ENCODE measurements at places on chromosomes 7 and 10.

DNA sequence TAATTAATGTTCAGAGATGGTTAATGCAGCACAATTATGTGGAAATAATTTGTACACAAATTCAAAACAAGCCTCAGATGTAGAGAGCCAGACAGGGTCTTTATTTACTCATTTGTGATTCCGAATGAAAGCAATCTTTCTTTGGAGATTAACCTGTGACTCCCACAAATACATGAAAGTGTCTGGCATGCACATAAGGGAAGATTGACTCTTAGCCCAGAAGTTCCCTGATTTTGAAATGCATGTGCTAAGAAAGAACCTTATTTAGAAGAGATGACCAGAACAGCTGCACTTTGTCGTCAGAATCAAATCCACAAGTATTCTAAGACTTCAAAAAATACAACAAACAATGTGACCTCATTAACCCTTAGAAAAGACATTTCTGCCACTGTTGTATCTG is 45.1 kb downstream of the RNLS start:
- DNase-seq: no peak

GRCh38 chr7:17371671-17372524 is 73.4 kb downstream of the AHR start:
- DNase-seq: no peak

DNA sequence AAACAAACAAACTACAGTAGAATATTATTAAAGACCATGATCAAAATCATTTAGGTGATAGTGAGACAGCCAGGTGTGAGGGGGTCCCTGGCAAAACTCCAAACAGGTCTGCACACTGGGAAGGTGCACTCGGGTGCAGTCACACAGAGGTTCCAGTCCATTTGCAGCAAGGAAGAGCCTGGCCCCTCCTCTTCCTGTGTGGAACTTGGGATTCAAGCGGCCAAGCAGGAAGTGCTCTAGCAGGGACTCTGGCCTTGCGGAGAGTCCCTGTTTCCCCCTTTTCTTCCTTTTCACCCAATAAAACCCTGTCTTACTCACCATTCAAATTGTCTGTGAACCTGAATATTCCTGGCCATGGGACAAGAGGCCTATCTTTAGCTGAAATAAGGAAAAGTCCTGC is 181.8 kb downstream of the LRRTM3 start:
- DNase-seq: no peak

- no peak for DNase-seq
Observed at GRCh38 chr7:137909042-137909441, 62.3 kb upstream of the DGKI start.

DNA sequence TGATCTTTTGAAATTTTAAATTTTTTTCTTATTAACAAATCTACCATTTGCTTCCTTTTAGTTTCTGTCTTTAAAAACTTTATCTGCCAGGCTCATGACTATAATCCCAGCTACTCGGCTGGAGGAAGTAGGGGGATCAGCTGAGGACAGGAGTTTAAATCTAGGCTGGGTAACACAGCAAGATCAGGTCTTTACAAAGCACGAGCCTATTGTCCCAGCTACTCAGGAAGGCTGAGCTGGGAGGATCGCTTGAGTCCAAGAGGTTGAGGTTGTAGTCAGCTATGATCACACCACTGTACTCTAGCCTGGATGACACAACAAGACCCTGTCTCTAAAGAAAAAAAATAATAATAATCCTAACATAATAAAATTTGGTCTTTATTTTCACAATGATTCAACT is 17.5 kb downstream of the DPY19L1 start:
- no peak for DNase-seq

GRCh38 chr10:97399843-97400545 is 1.1 kb downstream of the RRP12 start:
- no peak for DNase-seq

DNA sequence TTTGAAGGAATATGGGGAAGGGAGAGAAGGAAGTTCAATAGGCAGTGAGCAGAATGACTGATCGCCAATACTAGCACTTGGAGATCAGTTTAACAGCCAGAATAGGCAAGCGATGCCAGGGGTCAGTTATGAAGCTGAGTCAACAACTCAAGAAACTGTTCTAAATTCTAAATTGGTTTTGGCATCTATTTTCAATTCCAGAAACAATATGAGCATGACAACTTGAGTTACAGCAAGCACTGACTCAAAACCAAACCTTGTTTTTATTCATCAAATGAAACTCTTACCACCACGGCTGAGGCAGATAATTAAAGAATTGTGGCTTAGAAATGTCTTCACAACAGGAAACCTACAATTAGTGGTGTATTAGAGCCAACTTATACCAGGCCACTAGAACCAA is 180.5 kb upstream of the ASAH2 start:
- no peak for DNase-seq

DNA sequence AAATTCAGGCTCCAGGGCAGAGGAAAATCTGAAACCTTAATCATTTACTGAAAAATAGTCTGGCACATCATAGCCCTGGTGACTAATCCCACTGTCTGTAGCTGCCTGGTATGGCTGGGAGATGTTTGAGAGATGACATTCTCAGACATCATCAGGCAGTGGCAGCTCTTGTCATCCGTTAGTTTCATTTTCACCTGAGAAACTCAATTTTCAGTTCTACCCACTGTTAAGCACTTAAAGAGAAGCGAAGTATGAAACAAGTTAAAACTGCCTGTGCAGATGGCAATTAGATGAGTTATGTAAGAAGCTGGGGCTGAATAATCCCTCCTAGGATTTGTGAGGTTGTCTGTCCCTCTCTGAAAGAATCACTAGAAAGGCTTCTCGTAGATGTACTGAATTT is 150.2 kb downstream of the NSUN6 start:
- no peak for DNase-seq

GRCh38 chr10:122560279-122560804 is at the start of gene DMBT1:
Gene DMBT1, plus strand, starts transcription at chr10:122560754. Its CDS starts 17 bp downstream, at chr10:122560771.
- DNase-seq: no peak

- DNase-seq: no peak
Observed at GRCh38 chr7:113657603-113658002, 261.2 kb downstream of the PPP1R3A start.

DNA sequence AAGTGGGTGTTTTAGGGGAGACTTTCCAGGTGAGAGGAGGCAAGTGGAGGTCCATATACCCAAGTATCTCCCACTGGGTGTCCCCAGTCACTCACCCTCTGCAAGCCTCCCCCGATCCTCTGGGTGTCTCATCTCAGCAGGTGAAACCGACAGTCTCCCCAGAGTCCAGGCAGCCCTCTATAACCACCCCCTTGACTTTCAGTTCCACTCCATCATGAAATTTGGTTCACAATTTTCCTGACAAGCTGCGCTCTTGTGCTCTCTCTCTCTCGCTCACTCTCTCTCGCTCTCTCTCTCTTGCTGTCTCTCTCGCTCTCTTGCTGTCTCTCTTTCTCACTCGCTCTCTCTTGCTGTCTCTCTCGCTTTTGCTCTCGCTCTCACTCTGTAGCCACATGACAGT is 8.1 kb upstream of the RABGEF1 start:
- DNase-seq: no peak

- DNase-seq: no peak
Observed at GRCh38 chr10:98292971-98293370, 25.0 kb upstream of the LOXL4 start.

DNA sequence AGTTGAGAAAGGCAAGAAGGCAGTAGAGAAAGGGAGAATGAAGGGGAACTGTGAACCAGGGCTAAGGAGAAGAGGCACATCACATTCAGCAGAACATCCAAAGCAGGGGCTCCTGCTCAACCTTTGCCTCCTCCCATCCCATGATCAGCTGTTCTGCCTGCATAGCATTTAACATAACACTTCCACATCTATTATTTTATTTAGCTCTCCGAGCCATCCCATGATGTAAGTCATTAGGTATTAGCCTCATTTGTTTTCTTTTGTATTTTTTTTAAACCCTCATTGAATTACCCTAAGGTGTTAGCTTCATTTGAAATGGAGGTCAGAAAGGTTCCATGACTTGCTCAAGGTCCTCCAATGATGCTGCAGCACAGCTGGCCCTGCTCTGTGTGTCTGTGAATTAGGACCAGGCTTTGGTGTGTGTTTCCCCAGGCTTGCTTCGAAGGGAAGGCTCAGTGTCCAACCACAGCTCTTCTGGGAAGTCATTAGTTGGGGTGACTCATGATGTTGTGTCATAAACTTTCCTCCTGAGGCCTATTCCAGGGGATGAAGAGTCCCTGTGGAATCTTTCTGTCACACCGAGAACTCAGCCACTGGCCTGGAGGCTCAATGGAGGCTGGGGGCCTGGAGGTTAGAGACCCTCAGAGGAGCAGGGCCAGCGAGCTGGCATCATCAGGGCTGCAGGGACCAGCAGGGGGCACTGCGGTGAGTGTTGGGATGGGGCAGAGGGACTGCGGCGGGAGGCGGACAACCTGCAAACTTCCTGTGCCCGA is 16.5 kb downstream of the NPFFR1 start:
- no peak for DNase-seq

Measured in activated CD8-positive, alpha-beta memory T cell treated with anti-CD3 and anti-CD28 coated beads for 4 hours (primary cell).